ENCODE measurements at places on chromosomes 13 and 19.
A peak's percentile ranks its signal among the peaks of the same experiment; 100 is the strongest.

GRCh38 chr19:49818649-49819370 is 721 bp downstream of the MED25 start:
- DNase-seq: no peak

DNA sequence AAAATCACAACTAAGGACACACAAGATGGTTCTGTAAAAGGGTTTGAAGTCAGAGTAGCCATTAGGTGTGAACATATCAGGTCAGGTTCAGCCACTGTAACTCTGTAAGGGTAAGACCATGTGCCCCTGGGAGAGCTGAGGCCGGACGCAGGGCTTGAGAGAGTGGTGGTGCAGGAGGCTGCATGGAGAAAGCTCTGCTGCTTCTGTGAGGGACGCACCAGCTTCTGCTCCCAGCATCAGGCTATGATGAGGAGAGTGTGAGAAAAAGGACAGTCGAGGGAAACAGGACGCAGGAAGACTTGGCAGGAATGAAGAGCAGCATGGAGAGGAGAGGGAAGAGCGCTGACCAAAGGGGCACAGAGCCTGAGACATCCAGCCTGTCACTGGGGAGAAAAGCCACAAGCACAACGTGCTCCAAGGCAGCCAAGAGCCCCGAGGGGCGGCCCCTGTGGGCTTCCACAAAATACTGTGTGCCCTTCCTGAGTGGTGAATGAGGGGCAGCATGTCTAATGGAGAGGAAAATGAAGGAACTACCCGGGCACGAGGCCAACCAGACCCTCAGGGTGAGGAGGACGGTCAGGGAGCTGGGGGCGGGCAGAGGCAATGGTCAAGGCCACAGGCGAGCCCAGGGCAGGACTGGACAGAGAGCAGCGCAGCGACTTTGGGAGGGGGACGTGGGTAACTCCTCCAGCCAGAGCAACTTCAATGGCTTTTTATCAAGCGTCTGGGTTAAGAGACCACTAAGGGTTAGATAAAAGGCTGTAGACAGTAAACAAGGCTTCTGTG is 107.7 kb downstream of the COL4A1 start:
- DNase-seq: peak; percentile 48

DNA sequence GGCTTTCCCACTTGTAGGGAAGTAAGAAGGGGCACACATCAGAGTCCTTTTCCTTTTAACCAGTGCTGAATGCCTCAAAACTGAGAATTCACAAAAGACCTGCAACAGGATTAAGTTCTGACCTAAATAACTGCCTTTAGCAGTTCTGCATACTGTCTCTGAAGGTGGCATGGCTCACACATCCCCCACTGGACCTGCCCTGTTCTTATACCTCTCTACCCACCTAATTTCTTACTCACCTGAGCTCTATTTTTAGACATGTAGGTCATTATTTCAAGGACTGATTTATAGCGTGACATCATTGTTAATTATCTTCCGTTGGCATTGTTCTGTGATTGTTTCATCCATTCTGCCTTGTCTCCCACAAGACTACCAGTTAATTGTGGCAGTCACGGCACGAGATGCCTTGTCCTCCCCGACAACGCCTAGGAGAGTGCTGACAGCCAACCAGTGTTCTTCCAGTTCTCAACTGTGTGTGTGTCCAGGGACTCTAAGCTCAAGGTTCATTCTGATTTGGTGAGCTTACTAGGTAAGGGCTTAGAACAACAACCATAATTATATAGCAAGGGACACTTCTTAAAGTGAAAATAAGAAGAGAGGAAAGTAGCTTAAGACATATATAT is 27.1 kb upstream of the UBL3 start:
- DNase-seq: no peak

DNA sequence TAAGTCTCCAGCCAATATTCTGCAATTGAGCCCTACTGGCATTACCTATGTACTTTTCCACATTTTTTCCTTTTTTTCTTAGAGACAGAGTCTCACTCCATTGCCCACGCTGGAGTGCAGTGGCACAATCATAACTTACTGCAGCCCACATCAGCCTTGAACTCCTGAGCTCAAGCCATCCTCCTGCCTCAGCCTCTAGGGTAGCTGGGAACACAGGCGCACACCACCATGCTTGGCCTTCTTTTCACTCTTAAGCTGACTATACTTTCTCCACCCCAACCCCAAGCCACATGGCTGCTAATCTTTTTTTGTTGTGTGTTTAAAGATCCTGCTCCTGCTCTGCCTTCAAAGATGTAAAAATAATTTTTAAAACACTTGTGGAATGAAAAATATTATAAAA is 1.6 kb upstream of the LATS2 start:
- no peak for DNase-seq

DNA sequence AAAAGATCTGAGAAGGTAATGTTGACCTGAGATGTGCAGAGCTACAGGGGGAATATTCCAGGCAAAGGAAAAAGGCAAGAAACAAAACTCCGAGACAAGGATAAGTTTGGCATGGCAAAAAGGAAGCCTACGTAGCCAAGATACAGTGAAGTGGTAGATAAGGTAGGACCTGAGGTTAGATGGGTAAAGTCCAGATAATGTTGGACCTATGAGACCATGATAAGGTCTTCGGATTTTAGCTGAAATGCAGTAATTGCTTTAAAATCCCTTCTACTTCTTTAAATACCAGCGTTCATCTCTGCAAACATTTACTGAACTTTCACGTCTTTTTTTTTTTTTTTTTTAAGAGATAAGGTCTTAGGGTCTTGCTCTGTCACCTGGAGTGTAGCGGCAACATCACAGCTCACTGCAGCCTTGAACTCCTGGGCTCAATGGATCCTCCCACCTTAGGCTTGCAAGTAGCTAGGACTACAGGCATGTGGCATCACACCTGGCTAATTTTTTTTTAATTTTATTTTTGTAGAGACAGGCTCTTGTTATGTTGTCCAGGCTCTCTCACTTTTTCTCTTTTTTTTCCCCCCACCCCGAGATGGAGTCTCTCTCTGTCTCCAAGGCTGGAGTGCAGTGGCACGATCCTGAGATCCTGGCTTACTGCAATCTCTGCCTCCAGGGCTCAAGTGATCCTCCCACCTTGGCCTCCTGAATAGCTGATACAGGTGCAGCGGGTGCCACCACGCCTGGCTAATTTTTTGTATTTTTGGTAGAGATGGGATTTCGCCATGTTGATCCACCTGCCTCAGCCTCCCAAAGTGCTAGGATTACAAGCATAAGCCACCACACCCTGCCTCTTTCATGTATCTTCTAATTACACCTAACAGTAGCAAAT is 4.2 kb upstream of the WBP4 start:
- DNase-seq: no peak

GRCh38 chr13:73989244-73989843 is 144.9 kb downstream of the KLF12 start:
- DNase-seq: no peak

- DNase-seq: no peak
Measured at GRCh38 chr19:45499196-45500180, 1.2 kb downstream of the PPM1N start.

DNA sequence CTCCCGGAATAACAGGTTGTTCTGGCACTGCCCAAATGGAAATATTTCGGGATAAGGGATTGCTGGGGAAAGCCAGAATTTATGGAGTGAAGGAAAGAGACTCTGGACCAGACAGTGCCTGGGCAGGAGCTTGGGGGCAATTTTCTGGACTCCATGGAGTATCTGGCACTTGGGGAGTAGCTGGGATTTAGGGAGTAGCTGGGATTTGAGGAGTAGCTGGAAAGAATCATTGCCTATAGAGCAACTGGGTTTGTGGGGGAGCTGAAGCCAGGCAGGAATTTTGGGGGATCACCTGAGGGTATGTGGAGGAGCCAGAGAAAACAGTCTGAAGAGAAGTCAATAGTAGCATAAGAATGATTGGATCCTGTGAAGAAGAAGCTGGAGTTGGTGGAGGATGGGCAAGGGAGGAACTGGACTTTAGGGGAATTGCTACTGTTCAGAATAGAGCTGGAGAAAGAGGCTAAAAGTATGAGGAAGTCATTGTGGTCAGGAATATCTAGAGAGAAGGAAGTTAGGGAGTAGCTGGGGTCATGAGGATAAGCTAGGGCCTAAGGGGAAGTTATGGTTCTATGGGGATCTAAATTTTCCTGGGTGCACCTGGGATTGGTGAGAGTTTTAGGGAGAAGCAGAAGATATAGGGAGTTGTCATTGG is 14.8 kb downstream of the FSD1 start:
- no peak for DNase-seq

DNA sequence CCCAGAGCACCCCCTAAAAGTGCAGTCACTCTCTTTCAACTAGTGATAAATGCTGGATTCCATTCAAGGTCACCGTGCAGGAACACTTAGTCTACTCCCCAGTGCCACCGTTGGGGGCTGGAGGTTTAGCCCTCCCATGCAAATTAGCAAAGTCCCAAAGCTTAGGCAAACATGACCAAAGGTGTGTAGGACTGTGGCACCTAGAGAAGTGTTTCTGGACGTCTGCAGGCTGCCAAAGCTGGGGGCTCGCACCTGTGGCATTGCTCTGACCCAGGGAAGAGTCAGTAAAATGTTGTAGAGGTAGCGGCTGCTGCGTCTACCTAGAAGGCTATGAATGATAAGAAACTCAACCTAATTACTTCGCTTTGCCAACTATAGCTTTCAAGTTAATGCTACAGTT is 13.9 kb downstream of the COL4A1 start:
- DNase-seq: peak; percentile 19

GRCh38 chr19:20278342-20278741 is 111.3 kb downstream of the ZNF486 start:
- DNase-seq: no peak

- no peak for DNase-seq
Measured at GRCh38 chr19:44005973-44006372, 3.2 kb downstream of the ZNF230 start.

DNA sequence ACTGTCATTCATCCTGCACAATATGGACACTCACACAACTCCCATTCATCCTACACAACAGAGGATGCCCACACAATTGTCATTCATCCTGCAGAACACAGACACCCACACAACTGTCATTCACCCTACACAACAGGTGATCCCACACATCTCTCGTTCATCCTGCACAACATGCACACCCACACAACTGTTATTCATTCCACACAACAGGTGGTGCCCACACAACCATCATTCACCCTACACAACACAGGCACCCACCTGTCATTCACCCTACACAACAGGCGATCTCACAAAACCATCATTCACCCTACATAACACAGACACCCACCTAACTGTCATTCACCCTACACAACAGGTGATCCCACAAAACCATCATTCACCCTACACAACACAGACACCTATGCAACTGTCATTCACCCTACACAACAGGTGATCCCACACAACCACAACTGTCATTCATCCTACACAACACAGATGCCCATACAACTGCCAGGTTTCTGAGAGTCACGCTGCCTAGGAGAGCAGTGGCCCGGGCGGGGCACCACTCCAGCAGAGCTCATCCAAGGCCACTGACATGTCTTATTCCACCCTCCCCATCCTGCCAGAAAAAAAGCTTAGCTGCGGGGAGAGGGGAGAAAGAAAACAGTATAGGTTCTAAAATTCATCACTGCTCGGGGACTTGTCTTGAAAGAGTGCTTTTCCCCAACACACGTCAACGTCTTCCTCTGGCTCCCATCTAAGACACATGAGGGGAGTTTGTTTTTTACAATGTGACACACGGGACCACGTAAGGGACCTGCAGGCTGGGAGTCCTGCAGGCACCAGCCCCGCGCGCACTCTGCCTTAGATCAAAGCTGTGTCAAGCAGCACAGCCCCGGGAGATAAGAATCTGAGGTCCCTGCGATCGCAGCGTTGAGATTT is 44.0 kb downstream of the KLF2 start:
- DNase-seq: no peak

GRCh38 chr19:16824658-16825311 is 4.4 kb upstream of the SIN3B start:
- no peak for DNase-seq

DNA sequence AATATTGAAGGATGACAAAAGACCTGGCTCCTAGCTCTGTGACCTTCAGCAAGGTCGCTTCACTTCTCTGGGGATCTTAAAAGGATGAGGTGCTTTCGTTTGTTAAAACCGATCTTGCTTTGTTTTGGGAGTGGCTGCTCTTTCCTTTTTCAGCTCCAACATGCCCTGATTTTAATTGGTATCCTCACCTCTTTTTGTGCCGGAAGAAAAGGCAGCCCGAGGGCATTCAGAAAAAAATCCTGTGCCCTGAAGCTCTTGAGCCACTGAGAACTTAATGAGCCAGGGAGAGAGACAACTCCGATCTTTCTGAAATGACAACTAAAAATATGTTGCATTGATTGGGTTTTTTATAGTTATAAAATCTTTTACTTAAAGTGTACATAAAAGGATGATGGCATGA is 19.4 kb downstream of the CLDN10 start:
- DNase-seq: no peak

GRCh38 chr19:46849610-46850009 is 1.0 kb downstream of the AP2S1 start:
- no peak for DNase-seq

DNA sequence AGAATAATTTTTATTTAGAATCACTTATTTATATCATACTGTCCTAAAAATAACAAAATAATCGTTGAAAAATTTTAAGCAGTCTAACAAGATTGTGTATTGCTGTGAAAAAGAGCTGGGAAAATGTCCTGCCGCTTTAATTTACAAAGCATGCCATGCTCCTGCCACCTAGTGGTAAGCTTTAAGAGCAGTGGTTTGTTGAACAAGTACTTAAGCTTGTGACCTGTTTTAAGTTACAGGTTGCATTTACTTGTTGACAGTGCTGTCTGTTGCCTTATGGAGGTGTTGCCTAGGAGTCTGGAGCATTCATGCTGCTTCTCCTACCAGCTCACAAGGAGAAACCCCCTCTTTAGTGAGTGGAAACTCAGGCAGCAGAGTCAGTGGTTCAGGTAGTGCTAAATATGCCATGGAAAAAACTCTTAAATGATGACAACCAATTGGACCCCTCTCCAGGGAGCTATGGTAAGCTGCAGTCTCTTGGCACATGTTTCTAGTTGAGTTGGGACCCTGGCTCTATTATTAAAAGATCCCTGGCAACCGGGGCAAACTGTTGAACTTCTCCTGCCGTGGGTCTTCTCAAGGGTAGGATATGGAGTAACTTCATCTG is 68.4 kb downstream of the SPATA13 start:
- DNase-seq: no peak

- no peak for DNase-seq
Measured at GRCh38 chr13:43567608-43568007, 219.2 kb downstream of the ENOX1 start.

DNA sequence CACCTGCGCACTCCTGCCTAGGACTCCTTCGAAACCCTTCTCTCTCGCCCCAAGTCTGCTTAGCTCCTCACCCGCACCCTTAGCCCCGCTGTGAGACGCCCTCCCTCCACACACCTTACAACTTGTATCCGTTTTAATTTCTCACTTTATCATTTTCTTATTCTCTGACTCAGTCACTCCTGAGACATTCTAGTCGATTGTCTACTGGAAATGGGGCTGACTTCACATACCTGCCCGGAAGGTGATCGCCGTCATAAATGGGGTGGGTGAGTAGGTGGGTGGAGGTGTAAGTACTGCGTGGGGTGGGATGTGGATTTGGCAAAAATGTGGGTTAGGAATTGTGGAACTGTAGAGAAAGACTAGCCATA is 714 bp downstream of the NDFIP2 start:
- DNase-seq: no peak

Measured in ascending aorta (tissue), 2 donors.